Naive thymus-derived CD4-positive, alpha-beta T cell (primary cell): ENCODE measurements at places on chromosomes 11 and 22. TPM values are rescaled to one million over a fixed set of nuclear protein-coding genes. Genes with fewer than 3 reads are reported as not detected.
A peak's percentile ranks its signal among the peaks of the same experiment; 100 is the strongest.

GRIK4 gene
- polyA plus RNA-seq, result not detected

PCNX3 gene
- polyA plus RNA-seq, result 2.2 TPM

KIAA1671 gene
- 0.47 TPM for polyA plus RNA-seq

KCNJ1 gene
- polyA plus RNA-seq, result 0.12 TPM

ANO5 gene
- polyA plus RNA-seq, result not detected

PAK1 gene
- 15.5 TPM for polyA plus RNA-seq

SEPTIN5 gene
- 0.32 TPM for polyA plus RNA-seq

OR52H1 gene
- polyA plus RNA-seq, result not detected

CASP1 gene
- 70.1 TPM for polyA plus RNA-seq

DNA sequence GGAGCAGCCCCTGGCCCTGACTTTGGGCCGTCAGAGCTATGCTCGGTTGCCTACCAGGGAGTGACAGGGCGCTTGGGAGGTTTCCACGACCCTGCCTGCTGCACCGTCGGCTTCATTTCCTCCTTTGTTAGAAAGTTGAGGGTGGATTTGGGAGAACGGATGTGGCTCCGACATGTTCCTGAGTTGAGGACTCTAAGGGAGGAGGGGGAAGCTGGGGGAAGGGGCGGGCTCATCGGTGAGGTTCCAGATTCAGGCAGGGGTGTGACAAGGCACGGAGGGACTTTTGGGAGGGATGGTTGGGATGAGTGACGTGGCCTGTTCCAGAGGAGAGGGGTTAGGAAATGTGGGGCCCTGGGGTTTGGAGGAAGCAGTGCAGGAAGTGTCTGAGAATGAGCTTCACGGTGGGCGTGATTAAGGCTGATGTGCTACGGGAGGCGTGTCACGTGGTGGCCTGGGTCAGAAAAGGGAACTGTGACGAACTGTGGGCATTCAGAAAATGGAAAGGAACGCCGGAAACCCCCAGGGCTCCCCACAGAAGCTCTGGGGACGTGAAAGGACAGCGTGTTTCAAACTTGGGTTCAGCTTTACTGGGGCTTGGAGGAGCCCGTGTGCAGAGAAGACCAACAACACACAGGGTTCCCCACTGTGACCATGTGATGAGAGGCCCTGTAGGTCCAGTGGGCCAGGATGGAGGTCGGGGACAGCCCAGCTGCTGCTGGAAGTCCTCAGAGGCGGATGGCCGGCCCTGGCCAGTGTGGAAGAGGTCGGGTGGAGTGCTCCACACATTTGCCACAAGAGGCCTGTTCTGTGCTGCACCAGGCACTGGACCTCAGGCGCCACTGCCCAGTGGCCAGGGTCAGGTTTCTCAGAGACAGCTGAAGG lies 2.8 kb downstream of the PARVB start:
- peak; percentile 19 for DNase-seq

GRCh38 chr11:77184136-77184860 lies 56.3 kb downstream of the MYO7A start:
- DNase-seq, result no peak

- DNase-seq, result no peak
These were observed 1.2 kb upstream of the ZBTB3 start for GRCh38 chr11:62755086-62755615.

- DNase-seq, result no peak
These were observed 131.6 kb upstream of the NECTIN1 start for GRCh38 chr11:119860561-119861094.

- DNase-seq, result no peak
These were observed 51.0 kb downstream of the MTNR1B start for GRCh38 chr11:93020248-93021046.

DNA sequence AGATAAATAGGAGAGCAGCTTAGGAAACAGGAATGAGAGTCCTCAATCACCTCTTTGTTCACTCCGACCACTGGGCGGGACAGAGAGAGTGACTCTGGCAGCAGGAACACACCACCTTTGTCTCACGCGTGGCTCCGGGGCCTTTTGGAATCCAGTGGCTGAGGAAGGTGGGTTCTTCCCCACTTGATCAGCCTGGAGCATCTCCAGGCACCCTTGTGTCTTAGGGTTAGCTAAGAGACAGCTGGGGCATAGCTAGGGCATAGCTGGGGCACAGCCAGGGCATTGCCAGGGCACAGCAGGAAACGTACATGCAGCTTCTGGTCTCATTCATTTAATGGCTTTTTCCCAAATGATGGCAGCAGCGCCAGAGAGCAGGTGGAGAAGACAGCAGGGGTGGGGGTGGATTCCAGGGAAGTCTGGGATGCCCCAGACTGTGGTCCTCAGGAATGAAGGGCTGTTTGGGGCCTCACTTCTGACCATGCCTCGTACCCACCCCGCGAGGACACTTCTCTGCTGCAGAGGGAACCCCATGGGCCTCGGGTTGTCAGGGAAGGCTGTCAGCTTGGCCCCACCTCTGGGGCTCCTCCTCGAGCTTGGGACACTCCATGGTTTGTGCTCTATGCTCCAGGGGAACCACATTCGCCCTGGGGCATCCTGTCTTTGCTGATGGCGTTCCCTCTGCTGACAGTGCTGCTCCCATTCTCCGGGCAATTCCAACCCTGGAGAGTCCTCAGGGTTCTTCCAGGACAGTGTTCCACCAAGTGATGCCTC lies 30.4 kb upstream of the SHANK2 start:
- DNase-seq, result no peak

DNA sequence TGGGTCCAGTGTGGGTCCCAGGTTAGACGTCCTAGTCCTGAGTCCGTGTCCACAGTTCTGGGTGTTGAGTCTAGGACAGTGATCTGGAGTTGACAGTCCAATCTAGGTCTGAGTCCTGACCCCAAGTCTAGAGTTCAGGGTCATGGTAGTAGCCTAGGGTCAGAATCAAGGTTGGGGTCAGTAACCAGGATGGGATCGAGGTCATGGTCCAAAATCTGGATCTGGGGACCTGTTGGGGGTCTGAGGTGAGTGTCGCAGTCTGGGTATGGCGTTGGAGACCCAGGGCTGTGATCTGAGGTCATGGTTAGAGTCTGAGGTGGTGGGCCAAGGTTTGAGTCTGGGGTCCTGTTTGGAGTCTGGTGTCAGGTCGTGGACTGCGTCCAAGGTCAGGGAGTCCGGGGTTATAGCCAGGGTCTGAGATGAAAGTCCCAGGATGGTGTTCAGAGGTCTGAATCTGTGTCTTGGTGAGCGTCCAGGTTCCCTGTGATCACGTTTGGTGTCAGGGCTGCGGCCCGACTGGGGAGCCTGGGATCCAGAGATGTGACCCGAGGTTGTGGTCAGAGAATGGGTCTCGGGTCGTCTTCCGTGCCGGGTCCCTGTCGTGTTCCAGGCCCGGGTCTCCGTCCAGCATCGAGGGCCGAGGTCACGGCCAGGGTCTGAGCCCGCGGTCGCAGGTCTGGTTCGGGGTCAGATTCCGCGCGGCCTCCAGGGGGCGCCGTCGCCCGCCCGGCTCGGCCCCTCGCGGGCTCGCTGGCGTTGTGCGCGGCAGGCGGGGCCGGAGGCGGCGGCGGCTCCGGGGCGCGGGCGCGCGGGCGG lies 432 bp upstream of the GRK2 start:
- DNase-seq, result peak; percentile 64

- peak; percentile 86 for DNase-seq
These were observed 8.4 kb upstream of the SLC22A8 start for GRCh38 chr11:63023841-63024648.

DNA sequence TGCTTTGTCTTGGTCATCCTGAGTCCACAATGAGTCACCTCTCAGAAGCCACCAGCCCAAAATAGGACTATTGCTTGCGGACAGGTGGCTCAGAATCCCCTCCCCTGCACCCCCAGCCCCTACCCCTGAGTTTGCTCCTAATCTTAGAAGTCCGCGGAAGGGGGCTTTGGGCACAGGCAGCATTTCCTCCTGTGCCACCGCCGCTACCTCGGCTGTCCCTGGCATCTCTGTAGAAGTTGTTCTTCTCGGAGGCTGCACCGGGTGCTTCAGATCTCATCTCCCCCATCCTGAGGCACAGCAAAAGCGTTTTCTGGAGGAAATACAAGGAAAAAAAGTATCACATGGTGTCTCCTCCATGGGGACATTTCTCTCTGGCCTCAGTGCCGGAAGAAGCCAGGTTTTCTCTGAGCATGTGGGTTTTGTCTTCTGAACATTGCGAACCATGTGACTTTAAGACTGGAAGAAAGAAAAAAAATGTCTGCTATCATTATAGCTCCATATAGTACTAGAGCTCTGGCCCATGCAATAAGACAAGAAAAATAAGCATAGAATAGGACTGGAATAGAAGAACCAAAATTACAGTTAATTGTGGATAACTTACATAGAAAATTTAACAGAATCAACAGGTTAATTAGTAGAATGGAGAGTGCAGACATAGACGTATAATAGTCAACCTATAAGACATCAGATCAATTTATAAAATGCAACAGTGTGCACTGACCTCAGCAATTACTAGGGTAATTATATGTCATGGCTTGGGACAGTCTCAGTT lies 63.2 kb downstream of the SHISAL1 start:
- DNase-seq, result no peak

GRCh38 chr22:37907036-37907954 lies 1.2 kb downstream of the MICALL1 start:
- DNase-seq, result no peak

DNA sequence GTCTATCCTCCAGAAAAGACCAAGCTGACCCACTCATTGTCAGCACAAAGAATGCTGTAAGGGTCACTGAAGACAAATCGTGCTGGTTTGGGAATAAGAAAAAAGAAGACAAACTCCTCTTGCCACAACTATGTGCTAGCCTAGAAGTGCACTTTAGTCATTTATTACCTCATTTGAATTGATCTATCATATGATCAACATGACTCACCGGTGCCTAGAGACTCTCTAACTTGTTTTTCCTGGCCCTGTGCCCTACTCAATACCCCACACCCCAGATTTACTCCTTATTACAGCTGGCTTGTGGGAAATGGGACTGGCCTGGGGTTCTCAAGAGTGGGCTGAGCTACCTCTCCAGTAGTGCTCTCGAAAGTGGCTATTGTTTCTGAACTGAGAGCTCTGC lies 35.9 kb upstream of the HORMAD2 start:
- DNase-seq, result no peak

DNA sequence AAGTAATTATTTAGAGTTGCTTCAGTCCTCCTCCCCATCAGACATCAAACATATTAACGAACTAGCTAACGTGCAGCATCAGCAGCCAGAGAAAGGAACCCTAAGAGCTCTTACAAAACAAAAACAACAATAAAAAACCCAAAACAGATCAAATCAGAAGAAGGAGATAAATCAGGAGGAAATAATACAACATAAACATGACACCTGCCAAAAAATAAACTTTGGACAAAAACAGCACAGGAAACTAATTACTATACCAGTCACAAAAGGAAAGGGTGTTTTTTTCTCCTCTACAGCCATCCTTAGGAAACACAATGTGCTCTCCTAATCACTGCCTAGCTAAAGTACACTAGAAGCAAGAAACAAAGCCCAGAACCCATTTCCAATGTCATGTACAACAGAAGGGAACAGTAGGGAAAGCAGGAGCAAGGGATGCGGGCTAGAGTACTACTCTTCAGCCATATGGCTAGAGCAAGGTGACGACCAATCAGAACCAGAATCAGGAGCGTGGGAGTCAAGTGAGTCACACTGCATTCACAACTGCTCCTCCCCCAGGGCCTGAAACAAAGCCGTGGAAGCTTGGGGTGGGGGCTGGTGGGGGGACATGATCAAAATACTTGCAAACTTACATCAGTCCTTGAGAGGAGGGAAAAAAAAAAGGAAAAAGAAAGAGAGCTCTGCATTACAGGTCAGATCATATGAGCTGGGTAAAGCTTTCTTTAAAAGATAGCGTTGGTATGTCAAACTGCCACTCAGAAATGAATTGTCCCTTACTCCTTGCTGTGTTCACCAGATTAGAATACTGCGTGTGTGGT lies 60.4 kb downstream of the LARGE2 start:
- no peak for DNase-seq

DNA sequence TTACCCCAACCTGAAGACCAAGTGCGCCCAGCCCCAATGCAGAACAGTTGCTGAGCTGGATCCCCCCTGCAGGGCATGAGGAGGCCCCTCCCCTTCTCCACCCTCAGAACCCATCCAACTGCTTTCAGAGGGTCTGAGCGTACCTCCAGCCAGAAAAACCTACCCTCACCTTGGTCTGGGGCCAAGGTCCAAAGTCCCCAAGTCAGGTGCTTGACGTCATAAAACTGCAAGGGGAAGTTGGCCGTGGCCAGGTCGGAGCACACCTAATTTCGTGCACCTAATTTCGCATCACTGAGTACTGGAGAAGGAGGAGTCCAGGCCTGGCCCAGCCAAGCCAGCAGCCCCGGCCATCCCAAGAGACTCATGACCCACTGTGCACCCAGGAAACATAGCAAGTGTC lies 289.8 kb downstream of the CTTN start:
- DNase-seq, result no peak

DNA sequence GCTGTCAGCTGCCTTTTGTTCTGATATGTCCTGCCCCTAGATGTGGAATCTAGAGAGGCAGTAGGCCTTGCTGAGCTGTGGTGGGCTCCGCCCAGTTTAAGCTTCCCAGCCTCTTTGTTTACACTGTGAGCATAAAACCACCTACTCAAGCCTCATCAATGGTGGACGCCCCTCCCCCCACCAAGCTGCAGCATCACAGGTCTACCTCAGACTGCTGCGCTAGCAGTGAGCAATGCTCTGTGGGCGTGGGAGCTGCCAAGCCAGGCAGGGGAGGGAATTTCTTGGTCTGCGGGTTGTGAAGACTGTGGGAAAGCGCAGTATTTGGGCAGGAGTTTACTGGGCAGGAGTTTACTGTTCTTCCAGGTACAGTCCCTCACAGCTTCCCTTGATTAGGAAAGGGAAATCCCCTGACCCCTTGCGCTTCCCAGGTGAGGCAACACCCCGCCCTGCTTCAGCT lies 98.5 kb downstream of the SMCO4 start:
- DNase-seq, result no peak

GRCh38 chr22:44211256-44211945 lies 30.7 kb downstream of the PARVG start:
- no peak for DNase-seq

- DNase-seq, result no peak
These were observed 50.0 kb upstream of the LYVE1 start for GRCh38 chr11:10618490-10618889.

GRCh38 chr11:57315491-57315890 lies 9.3 kb downstream of the TNKS1BP1 start:
- no peak for DNase-seq

GRCh38 chr11:20368438-20368837 lies 4.9 kb downstream of the HTATIP2 start:
- DNase-seq, result no peak

DNA sequence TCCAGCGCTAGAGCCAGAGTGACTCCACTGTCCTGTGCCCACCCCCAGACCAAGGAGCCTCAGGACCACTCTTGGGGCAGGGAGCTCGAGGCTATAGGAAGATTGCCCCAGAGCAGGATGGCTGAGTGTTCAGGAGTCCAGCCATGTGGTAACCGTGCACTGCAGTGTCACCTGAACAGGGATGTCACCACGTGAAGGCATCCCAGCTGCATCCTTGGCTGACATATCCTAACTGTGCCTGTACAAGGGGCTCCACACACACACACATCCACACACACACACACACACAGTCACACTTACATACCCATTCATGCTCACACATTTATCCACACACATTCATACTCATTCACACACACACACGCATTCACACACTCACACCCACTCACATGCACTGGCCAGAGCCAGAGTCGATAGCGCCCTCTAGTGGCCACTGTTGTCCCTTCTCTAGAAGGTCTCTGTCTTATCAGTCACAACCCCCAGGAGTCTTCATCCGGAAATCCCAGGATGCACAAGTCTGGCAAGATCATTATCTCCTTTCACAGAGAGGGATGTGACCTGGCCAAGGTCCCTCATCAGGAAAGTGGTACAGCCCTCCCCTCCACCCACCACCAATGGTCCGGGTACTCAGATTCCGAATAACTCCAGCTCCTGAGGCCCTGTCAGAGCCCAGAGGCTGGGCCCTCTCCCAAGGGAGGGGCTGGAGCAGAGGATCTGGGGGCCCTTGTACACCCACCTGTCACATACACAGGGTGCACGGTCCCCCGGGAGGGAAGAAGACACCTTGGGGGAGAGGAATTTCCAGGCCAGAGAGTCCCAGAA lies 55.1 kb downstream of the IGLL5 start:
- peak; percentile 62 for DNase-seq
